Kidney (tissue), 22 donors: ENCODE measurements at places on chromosomes 3 and 15. TPM values are rescaled to one million over a fixed set of nuclear protein-coding genes. Genes with fewer than 3 reads are reported as not detected.

The STARD9 gene
- total RNA-seq, result 7.2 TPM

- DNase-seq, result no peak
- no peak overlapping the region for H3K4me3 ChIP-seq
- no peak overlapping the region for H3K27ac ChIP-seq
- H3K27me3 ChIP-seq, result no peaks in the 10 kb centered on the region
- no peaks in the 10 kb centered on the region for H3K4me1 ChIP-seq
- no peaks in the 10 kb centered on the region for H3K36me3 ChIP-seq
Observed at GRCh38 chr3:189664311-189664710, 33.1 kb downstream of the TP63 start.

DNA sequence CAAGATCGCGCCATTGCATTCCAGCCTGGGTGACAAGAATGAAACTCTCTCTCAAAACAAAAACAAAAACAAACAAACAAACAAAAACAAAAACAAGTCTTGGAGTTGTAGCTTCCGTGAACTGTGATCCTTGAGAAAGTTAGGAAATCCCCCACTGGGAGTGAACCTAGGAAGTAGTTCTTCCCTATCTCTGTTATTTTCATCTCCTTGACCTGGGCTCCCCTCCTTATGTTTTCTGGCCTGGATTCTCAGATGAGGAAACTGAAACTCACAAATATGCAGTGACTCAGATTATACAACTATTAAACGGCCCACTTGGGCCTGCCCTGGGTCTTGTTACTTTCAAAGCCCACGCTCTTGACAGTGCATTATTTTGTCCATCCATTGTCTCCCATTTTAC, 29.7 kb downstream of the SAXO2 start:
- H3K27ac ChIP-seq, result no peak overlapping the region
- H3K27me3 ChIP-seq, result no peaks in the 10 kb centered on the region
- no peak overlapping the region for H3K4me3 ChIP-seq
- DNase-seq, result no peak
- no peaks in the 10 kb centered on the region for H3K36me3 ChIP-seq

The RAD54L2 gene
- 29.5 TPM for total RNA-seq

GRCh38 chr3:60884005-60884404, 367.2 kb downstream of the FHIT start:
- H3K27me3 ChIP-seq, result no peaks in the 10 kb centered on the region
- DNase-seq, result no peak
- H3K36me3 ChIP-seq, result no peaks in the 10 kb centered on the region
- peaks cover 4% of the 10 kb centered on the region for H3K4me1 ChIP-seq

The RTP3 gene
- not detected for total RNA-seq

The ROPN1 gene
- 0.54 TPM for total RNA-seq

DNA sequence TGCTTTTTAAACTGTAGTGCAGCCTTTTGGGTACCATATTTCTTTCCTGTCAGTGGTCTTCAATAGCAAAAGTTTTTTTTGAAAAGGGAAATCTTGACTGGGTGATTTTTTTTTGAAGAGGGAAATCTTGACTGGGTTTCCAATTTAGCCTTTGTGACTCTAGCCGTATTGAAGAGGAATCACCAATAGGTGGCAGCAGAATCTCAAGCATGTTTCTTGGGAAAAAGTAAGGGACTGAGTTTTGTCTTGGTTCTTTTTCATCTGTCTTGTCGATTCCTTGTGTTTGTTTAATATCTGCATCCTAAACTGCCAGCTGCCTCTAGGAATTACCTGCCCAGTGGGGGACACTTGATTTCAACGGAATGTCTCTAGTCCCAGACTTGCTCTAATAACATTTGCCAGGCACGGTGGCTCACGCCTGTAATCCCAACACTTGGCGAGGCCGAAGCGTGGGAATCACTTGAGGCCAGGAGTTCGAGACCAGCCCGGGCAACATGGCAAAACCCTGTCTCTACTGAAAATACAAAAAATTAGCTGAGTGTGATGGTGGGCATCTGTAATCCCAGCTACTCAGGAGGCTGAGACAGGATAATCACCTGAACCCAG, 89.2 kb downstream of the RBPMS2 start:
- no peak overlapping the region for H3K4me3 ChIP-seq
- peaks cover 24% of the 10 kb centered on the region for H3K4me1 ChIP-seq
- no peak overlapping the region for H3K27ac ChIP-seq
- DNase-seq, result no peak

DNA sequence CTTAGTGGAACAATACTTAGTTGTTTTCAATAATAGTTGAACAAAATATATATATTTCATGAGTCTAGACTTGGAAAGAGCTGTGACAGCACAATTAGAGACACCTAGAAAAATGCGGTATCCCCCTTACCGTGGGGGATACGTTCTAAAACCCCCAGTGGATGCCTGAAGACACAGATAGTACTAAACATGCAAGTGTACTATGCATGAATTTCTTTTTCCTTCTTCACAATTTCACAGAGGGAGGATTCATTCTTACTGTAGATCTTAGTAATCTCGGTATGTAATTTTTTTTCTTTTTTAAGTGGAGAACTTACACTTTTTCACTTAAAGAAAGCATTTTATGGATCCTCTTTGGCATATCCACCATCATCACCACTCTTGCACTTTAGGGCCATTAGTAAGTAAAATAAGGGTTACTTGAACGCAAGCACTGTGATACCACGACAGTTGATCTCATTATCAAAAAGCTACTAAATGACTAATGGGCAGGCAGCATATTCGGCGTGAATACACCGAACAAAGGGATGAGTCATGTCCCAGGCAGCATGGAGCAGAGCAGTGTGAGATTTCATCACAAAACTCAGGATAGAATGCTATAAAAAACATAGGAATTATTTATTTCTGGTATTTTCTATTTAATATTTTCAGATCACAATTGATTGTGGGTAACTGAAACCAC, 72.3 kb upstream of the ZNF280D start:
- H3K4me3 ChIP-seq, result no peak overlapping the region
- H3K27ac ChIP-seq, result no peak overlapping the region
- no peaks in the 10 kb centered on the region for H3K36me3 ChIP-seq
- H3K27me3 ChIP-seq, result no peaks in the 10 kb centered on the region

The RTF1 gene
- total RNA-seq, result 29.7 TPM

DNA sequence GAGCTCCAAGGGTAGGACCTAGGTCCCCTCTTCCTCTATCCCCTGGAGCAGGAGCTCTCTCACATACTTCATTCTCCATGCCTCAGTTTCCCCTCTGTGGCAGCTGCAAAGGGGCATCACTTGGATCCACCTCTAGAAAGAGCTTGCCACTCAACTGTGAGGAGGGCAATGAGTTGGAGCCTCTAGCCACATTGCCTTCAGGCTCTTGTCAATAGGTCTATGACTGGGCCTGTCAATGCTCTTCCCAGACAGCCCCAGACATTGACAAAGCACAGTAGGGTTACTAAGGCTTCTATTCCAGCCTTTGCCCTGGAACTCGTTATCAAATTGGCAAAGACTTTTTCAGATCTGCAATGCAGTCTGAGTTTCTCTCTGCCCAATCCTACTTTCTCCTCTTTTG, 4.4 kb upstream of the VIPR1 start:
- no peak overlapping the region for H3K4me3 ChIP-seq
- peaks cover 7% of the 10 kb centered on the region for H3K27me3 ChIP-seq
- no peak overlapping the region for H3K27ac ChIP-seq
- H3K4me1 ChIP-seq, result peaks cover 11% of the 10 kb centered on the region
- no peak for DNase-seq

- no peak for DNase-seq
- H3K27ac ChIP-seq, result no peak overlapping the region
- no peaks in the 10 kb centered on the region for H3K27me3 ChIP-seq
- H3K4me3 ChIP-seq, result no peak overlapping the region
Observed at GRCh38 chr3:49265661-49266386, 11.2 kb downstream of the C3orf62 start.

The CCR1 gene
- 13.8 TPM for total RNA-seq

The FRMD5 gene
- total RNA-seq, result 0.41 TPM

- H3K36me3 ChIP-seq, result no peaks in the 10 kb centered on the region
- DNase-seq, result no peak
- H3K4me1 ChIP-seq, result no peaks in the 10 kb centered on the region
- H3K4me3 ChIP-seq, result no peak overlapping the region
- H3K27ac ChIP-seq, result no peak overlapping the region
Observed at GRCh38 chr3:94301366-94301765, 238.5 kb downstream of the NSUN3 start.

DNA sequence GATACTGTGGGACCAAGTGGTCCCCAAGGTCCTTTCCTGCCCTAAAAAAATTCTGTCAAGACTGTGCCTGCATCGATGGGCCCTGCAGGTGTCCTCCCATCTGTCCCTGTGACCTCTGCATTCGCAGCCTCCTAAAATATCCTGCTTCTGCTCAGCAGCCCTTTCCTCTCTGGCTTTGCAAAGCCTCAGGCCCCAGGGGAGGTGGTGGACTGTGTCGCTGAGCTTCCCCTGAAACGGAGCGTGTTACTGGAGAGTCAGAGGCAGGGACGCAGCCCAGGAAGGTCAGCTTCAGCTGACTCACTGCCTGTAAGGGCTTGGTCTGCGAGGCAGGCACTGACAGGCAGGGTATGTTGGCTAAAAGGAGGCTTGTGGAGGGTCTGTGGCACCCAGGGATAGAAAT, 110.0 kb downstream of the RAB11A start:
- H3K27ac ChIP-seq, result no peak overlapping the region
- H3K4me1 ChIP-seq, result no peaks in the 10 kb centered on the region
- H3K4me3 ChIP-seq, result no peak overlapping the region
- peaks cover 5% of the 10 kb centered on the region for H3K27me3 ChIP-seq
- no peaks in the 10 kb centered on the region for H3K36me3 ChIP-seq

GRCh38 chr15:58206151-58206550, 68.0 kb downstream of the AQP9 start:
- H3K4me1 ChIP-seq, result no peaks in the 10 kb centered on the region
- no peak overlapping the region for H3K27ac ChIP-seq
- no peak for DNase-seq
- H3K4me3 ChIP-seq, result no peak overlapping the region

- no peak overlapping the region for H3K4me3 ChIP-seq
- H3K4me1 ChIP-seq, result no peaks in the 10 kb centered on the region
Observed at GRCh38 chr3:71885006-71885405, 100.1 kb upstream of the PROK2 start.

DNA sequence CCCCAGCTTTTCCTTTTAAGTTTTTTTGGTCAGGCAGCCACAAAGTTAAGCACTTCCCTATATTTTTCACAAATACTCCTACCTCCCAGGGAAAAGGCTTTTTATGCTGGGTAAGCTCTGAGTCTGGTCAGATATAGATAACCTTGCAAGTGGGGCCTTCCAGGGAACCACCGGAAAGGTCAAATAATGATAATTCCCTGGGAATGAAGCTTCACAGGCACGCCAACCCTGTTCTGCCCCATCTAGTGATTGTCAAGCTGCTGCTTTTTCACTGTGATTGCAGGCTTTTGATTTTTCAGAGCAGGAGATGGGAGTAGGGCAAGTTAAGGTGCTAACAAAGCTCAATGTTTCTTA, 121.0 kb downstream of the ZNF609 start:
- DNase-seq, result no peak
- no peak overlapping the region for H3K4me3 ChIP-seq
- H3K36me3 ChIP-seq, result no peaks in the 10 kb centered on the region
- no peaks in the 10 kb centered on the region for H3K4me1 ChIP-seq
- H3K27me3 ChIP-seq, result no peaks in the 10 kb centered on the region

DNA sequence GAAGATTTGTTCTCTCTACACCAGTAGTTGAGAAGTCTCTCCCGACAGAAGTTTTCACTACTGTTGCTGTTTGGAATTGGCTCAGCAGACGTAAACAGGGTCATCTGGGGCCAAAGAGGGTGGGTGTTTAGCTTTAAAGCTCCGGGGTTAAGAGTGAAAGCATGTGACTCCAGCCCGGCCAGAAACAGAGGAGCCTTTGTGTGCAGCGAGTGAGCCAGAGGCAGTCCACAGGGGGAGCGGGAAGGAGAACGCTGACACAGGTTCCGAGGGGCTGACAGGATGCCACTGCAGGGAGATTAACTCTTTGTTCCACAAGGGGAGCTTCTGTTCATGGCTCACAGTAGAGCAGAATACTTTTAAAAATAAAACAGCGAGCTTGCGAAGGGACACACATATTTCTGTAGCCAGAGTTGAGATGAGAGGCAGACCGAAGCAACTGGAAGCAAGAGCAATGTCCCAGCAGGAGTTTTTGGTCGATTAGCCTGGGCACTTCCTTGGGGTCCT, 26.9 kb downstream of the BMF start:
- H3K4me3 ChIP-seq, result peak overlapping the region; percentile 47
- DNase-seq, result peak; percentile 86
- H3K4me1 ChIP-seq, result peaks cover 25% of the 10 kb centered on the region
- no peaks in the 10 kb centered on the region for H3K36me3 ChIP-seq

DNA sequence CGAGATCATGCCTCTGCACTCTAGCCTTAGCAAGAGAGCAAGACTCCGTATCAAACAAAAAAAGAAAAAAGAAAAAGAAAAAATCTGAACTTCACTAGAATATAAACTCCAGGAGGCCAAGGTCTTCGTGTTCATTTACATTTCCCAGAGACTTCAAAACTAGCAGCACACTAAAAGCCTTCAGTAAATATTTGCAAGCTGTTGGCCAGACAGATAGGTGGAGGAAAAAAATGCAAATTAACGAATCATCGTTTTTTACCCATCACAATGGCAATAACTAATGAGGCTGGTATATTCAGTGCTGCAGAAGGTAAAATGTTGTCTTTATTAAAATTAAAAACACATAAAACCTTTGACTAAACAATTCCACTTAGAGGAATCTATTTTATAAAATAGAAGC, 80.6 kb downstream of the CLASP2 start:
- no peaks in the 10 kb centered on the region for H3K4me1 ChIP-seq
- peaks cover 3% of the 10 kb centered on the region for H3K36me3 ChIP-seq
- H3K4me3 ChIP-seq, result no peak overlapping the region
- DNase-seq, result no peak
- H3K27me3 ChIP-seq, result no peaks in the 10 kb centered on the region

- no peaks in the 10 kb centered on the region for H3K27me3 ChIP-seq
- no peaks in the 10 kb centered on the region for H3K36me3 ChIP-seq
- H3K4me3 ChIP-seq, result no peak overlapping the region
- no peak for DNase-seq
- H3K27ac ChIP-seq, result no peak overlapping the region
Observed at GRCh38 chr3:152190636-152191183, 78.0 kb upstream of the MBNL1 start.

DNA sequence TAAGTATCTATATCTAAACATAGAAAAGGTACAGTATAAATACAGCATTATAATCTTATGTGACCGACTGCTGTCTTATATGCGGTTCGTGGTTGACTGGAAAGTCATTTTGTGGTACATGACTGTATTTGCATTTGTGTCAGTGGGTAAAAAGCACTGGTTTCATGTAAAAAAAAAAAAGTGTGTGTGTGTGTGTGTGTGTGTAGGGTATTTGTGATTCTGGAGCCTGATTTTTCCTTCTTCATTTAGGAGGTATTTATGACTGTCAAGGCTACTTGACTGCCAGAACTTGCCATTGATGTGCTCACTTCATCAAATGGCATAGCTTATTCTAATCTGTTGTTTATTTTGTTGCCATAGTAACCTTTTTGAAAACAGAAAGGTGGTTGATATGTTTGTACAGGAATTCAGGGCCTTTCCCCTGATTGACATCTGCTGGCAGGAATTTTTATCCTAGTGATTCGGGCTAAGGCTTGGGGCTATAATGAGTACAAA, 63.2 kb downstream of the AKAP13 start:
- H3K4me1 ChIP-seq, result peaks cover 13% of the 10 kb centered on the region
- peak; percentile 34 for DNase-seq
- H3K27me3 ChIP-seq, result no peaks in the 10 kb centered on the region
- no peaks in the 10 kb centered on the region for H3K36me3 ChIP-seq
- no peak overlapping the region for H3K27ac ChIP-seq
- H3K4me3 ChIP-seq, result no peak overlapping the region

- H3K4me3 ChIP-seq, result no peak overlapping the region
- DNase-seq, result no peak
- H3K27me3 ChIP-seq, result no peaks in the 10 kb centered on the region
- no peak overlapping the region for H3K27ac ChIP-seq
Observed at GRCh38 chr3:30421266-30421665, 185.1 kb upstream of the TGFBR2 start.

- H3K36me3 ChIP-seq, result no peaks in the 10 kb centered on the region
- no peaks in the 10 kb centered on the region for H3K4me1 ChIP-seq
- no peak overlapping the region for H3K4me3 ChIP-seq
- H3K27ac ChIP-seq, result no peak overlapping the region
Observed at GRCh38 chr3:133881939-133882825, 13.5 kb downstream of the RAB6B start.
